Activated T-helper 2 cell treated with anti-CD3 and anti-CD28 coated beads, Interferon-gamma antibody, Interleukin-2, Interleukin-4, amounts not matched to agents 10 μg/mL and 5 μg/mL and 100 μg/mL, durations not matched to agents 14 hours and 24 hours and 36 hours (primary cell): ENCODE measurements at places on chromosomes 13 and 19.

DNA sequence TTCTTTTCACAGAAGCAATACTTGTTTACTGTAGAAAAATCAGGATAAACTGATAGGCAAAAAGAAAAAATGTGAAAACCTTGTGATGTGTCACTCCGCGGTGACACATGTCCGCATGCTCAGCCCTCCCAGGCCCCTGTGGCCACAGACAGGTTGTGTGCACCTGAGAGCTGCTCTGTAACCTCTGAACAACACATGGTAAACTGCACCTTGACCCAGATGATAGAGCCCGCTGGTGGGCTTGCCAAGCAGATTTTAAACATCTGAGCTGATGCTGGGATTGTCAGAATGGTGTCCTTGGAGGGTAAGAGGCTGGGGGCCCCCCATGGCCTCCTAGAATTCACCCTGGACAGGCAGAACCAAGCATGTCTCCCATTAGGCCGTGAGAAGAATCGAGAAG, 33.8 kb downstream of the DHRS12 start:
- DNase-seq: no peak

- no peak for DNase-seq
Observed at GRCh38 chr13:93231867-93232266, 5.3 kb downstream of the GPC6 start.

DNA sequence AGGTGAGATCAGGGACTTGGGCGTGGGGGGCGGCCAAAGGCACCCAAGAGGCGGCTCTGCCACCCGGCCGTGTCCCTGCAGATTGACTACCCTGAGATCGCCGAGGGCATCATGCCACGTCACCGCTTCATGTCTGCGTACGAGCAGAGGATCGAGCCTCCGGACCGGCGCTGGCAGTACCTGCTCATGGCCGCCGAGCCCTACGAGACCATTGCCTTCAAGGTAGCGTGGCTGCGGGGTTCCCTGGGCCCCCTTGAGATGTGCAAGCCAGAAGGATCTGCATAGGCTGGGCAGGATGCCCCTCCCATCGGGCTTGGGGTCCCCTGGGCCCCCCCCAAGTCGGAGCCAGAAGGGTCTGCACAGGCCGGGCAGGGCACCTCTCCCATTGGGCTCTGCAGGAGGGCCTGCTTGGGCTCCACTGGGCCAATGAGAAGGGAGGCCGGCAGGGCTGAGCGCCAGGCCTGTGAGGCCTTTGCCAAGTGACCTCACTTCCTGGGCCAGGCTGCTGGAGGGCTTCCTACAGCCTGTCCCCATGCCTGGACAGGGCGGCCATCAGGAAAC, 2.2 kb upstream of the AMH start:
- no peak for DNase-seq

- DNase-seq: no peak
Observed at GRCh38 chr13:49418206-49418605, 25.7 kb downstream of the CAB39L start.

DNA sequence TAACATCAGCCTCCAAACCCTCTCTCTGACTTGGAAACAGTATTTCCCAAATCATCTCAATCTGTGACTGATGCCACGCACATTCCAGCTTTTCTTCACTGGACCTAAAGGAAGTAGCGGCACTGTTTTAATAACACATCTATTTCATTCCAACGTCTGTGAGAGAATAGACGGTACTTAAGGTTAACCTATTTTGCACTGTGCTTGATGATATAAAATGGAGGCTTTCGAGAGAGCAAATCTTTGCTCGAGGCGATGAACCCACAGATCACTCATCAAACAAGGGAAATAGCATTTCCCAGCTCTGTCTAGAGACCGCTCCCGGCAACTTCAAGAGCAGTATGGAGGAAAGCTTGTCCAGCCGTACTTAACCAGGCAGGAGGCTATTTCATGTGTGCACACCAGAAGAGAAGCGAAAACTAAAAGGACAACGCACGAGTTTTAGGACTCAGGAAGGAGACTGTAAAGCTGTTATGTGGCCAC, 2.9 kb downstream of the UBL3 start:
- no peak for DNase-seq
